B cell (primary cell): ENCODE measurements at places on chromosomes 12 and 14. TPM values are rescaled to one million over a fixed set of nuclear protein-coding genes. Genes with fewer than 3 reads are reported as not detected.
A peak's percentile ranks its signal among the peaks of the same experiment; 100 is the strongest.

- no peaks in the 10 kb centered on the region for H3K27me3 ChIP-seq
- no peak for DNase-seq
- H3K27ac ChIP-seq, result no peak overlapping the region
- H3K4me3 ChIP-seq, result no peak overlapping the region
Measured at GRCh38 chr12:57887631-57888408, 41.3 kb upstream of the CTDSP2 start.

GRCh38 chr14:26841920-26842741 lies 244.3 kb upstream of the NOVA1 start:
- DNase-seq, result no peak
- no peaks in the 10 kb centered on the region for H3K27me3 ChIP-seq
- H3K27ac ChIP-seq, result no peak overlapping the region
- no peak overlapping the region for H3K4me3 ChIP-seq
- H3K4me1 ChIP-seq, result no peaks in the 10 kb centered on the region

DNA sequence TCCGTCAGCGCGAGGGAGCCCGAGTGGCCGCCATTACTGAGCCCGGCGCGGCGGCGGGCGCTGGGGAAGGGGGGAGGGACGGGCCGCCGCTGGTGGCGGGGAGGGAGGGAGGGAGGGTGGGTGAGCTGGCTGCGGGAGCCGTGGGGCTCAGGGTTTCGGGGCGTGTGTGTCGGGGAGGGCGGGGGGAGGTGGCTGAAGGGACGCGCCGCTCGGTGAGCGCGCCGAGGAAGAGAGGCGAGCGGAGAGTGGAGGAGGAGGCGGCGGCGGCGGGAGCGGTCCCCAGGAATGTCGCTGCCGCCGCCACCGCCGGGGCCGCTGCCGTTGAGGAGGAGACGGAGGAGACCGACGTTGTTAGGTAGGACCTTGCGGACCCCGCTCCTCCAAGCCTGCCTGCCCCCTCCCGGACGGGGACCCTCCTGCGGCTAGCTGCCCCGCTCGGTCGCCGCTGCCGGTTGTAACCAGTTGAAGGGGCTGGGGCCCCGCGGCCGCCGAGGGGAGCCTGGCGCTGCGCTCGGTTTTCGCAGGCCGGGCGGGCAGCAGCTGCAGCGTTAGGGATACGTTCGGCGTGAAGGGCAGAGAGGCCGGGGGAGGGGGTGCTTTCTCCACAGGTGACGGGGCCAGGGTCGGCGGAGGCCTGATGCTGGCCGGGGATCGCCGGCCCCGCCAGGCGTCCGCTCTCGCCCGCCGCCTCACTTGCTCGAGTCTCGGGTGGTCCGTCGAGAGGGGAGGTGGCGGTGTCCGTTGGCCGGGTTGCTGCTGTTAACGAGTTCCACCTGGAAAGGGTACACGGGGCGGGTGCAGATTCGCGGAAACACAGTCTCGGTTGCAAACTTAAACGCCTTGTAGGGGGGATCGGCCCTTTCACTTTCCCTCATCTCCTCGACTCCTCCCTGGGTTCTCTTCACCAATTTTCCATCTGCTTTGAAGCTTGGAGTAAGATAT lies at the start of gene ARHGAP5:
TSS of gene ARHGAP5 (plus strand) at position 224 of the 942 bp plus-strand sequence. CDS start 13,366 bp downstream, outside the sequence.
- peaks cover 11% of the 10 kb centered on the region for H3K4me1 ChIP-seq
- H3K27me3 ChIP-seq, result no peaks in the 10 kb centered on the region
- no peaks in the 10 kb centered on the region for H3K36me3 ChIP-seq
- peak within 1 kb of the TSS; percentile 92 for H3K4me3 ChIP-seq

DNA sequence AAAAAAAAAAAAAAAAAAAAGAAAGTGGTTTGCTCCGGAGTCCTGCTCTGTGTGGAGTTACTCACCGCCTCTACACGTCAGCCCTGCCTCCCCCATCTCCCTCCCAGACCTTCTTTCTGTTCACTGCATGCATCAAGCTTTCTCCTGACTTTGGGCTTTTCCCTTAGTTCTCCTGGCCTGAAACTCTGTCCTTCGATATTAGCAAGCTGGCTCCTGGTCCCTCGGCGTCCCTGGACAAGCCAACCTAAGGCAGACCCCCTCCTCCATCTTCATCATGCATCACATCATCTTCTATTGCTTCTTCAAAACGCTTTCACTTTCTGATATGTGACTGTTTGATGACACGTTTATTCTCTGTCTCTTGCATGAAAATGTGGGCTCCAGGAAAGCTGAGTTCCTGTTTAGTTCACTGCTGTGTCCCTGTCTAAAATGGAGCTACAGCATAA lies 40.6 kb downstream of the SLC15A4 start:
- H3K36me3 ChIP-seq, result no peaks in the 10 kb centered on the region
- H3K4me1 ChIP-seq, result peaks cover 40% of the 10 kb centered on the region
- peak overlapping the region; percentile 44 for H3K27ac ChIP-seq
- no peaks in the 10 kb centered on the region for H3K27me3 ChIP-seq
- H3K4me3 ChIP-seq, result peak overlapping the region; percentile 50

DNA sequence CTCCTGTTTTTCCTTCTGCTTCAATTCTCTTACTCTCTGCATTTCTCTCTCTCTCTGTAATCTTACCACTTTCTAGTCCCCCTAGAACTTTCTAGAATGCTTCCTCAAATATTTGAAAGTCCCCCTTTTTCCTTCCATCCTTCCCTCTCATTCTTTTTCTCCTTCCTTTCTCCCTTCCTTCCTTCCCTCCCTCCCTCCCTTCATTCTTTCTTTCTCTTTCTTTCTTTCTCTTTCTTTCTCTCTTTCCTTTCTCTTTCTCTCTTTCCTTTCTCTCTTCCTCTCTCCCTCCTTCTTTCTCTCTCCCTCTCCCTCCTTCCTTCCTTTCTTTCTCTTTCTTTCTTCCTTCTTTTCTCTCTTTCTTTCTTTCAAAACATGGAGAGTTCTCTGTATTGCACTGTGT lies 201.4 kb upstream of the IGF1 start:
- H3K27me3 ChIP-seq, result no peaks in the 10 kb centered on the region
- no peaks in the 10 kb centered on the region for H3K36me3 ChIP-seq
- H3K4me1 ChIP-seq, result no peaks in the 10 kb centered on the region
- no peak overlapping the region for H3K4me3 ChIP-seq

- peaks cover 7% of the 10 kb centered on the region for H3K4me1 ChIP-seq
- DNase-seq, result no peak
- H3K4me3 ChIP-seq, result no peak overlapping the region
- no peak overlapping the region for H3K27ac ChIP-seq
Measured at GRCh38 chr12:95633732-95634465, 82.6 kb upstream of the USP44 start.

DNA sequence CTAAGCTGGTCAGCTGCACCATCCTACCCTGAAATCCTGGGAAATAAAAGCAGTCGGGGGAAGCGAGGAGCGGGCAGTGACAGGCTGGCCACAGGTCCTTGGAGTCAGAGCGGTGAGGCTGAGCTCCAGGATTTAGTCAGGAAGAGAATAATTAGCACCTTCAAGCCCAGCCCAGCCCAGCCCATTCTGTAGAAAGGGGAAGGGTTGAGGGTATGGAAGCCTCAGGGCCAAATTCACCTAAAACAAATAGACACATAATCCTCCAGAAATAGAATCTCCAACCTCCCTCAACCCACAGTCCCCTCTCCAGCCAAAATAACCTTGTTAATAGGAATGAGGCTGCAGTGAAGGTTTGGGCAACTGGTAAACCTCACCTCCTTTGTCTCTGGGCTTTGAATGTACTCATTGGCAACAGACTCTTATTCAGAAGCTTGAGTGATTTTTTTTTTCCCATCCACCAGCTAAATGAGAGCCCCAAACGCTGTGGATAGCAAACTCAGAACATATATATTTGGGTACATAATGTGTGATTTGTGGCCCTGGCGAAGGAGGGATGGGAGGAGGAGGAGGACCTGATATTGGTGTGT lies 334.1 kb downstream of the DPF3 start:
- H3K4me1 ChIP-seq, result peaks cover 28% of the 10 kb centered on the region
- H3K27me3 ChIP-seq, result no peaks in the 10 kb centered on the region
- no peaks in the 10 kb centered on the region for H3K36me3 ChIP-seq
- no peak overlapping the region for H3K4me3 ChIP-seq
- DNase-seq, result no peak
- no peak overlapping the region for H3K27ac ChIP-seq

Gene KRT6A
- total RNA-seq, result not detected in 2 replicates

GRCh38 chr14:39318574-39318973 lies 84.9 kb downstream of the MIA2 start:
- no peaks in the 10 kb centered on the region for H3K27me3 ChIP-seq
- no peaks in the 10 kb centered on the region for H3K4me1 ChIP-seq
- no peak overlapping the region for H3K27ac ChIP-seq
- H3K36me3 ChIP-seq, result peaks cover 35% of the 10 kb centered on the region
- DNase-seq, result no peak
- no peak overlapping the region for H3K4me3 ChIP-seq

Gene SYNDIG1L
- not detected in 2 replicates for total RNA-seq

DNA sequence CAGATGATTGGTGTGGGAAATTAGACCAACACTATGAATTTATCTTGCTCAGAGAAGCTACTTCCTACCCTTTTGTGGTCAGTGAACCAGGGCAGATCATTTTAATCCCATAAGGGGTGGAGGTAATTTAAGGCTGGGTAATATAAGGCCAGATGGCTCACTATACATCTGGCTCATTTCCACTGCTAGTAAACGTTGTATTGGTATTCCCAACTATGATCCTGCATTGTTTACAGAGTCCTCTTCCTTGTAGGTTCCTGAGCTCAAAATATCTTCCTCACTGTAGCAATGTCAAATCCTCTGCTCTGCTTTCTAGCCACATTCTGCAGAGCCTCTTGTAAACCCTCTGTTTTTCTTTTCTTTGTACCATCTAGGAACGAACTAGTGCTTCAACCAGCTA lies 93.0 kb upstream of the MGAT4C start:
- no peak overlapping the region for H3K4me3 ChIP-seq
- no peak overlapping the region for H3K27ac ChIP-seq
- H3K27me3 ChIP-seq, result no peaks in the 10 kb centered on the region
- H3K4me1 ChIP-seq, result no peaks in the 10 kb centered on the region
- DNase-seq, result no peak

Gene BTBD6
- total RNA-seq, result 33.5 and 36.1 TPM in 2 replicates

DNA sequence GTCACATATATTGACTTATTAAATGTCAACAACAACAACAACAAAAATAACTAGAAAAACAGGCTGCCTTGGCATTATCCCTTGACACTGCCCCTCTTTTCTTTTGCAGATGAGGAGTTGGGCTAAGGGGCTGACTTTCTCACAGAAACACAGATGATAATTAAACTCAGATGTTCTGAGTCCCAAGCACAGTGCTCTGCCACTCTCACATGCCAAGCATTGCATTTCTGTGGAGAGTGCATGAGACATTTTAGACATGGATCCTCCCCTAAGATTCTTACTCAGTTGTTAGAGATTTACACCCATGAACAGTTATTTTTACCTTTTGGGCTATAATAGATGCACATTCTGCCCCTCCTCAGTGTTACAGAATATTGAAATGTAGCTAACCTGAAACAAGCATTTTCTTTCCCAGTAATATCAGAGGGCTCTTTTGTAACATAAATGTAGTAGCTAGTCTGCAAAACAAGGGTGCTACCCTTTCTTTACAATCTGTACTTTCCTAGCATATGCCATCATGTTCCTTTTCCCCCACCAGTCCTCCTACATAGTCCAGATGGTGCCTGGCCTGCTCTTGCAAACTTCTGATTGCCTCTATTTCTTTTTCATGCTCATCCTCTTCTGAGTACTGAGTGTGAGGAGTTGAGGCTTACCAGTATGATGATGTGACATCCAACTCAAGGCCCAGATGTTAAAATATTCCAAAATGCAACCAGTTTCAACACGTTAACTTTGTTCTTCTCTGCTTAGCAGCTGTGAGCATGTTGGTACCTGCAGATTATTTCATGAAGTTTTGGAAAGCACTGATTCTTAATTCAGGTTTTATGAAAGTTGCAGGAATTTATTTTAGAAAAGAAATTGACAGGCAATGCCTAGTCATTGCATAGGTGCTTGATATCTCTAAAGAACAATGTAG lies 125.0 kb upstream of the ATP2B1 start:
- no peaks in the 10 kb centered on the region for H3K27me3 ChIP-seq
- no peak for DNase-seq
- no peak overlapping the region for H3K4me3 ChIP-seq
- H3K36me3 ChIP-seq, result no peaks in the 10 kb centered on the region
- no peaks in the 10 kb centered on the region for H3K4me1 ChIP-seq

Gene PRH2
- total RNA-seq, result not detected in 2 replicates

DNA sequence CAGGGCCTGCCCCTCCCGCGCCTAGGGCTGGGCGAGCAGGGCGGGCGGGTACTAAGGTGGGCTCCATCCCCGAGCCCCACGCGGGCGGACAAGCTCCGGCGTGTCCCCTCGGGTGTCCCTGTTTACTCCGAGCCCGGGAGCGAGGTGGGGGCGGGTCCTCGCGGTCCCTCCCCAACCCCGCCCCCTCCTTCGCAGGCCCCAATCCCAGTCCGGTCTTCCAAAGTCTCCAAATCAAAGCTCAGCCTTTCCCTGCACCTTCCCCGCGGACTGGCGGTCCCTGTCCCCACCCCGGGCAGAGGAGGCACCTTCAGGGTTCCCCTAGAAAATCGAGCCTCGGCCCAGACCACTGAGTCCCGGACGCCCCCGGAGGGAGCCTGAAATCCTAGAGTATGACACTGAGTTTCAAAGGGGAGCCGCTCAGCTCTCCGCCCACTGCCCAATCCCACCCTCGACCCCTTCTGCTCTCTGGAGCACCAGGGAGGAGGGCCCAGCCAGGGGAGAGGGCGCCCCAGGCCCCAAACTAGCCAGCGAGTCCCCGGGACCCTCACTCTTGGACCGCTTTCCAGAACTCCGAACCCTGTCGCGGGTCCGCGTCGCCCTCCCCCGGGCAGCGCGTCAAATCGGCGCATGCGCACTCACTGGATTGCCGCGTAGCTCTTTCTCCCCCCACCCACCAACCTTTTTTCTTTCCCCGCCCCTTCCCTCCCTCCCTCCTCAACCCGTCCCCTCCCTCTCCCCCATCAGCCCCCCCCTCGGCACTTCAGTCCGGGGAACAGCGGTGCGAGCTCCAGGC lies at the start of gene LRP1:
TSS of gene LRP1 (plus strand) at position 758 of the 793 bp plus-strand sequence. CDS start 482 bp downstream, outside the sequence.
- H3K4me1 ChIP-seq, result peaks cover 21% of the 10 kb centered on the region
- H3K36me3 ChIP-seq, result no peaks in the 10 kb centered on the region
- peak within 1 kb of the TSS; percentile 83 for H3K4me3 ChIP-seq
- H3K27ac ChIP-seq, result no peak within 1 kb of the TSS

GRCh38 chr12:17577405-17577804 lies 512.6 kb downstream of the RERGL start:
- no peaks in the 10 kb centered on the region for H3K4me1 ChIP-seq
- no peak for DNase-seq
- no peak overlapping the region for H3K4me3 ChIP-seq
- no peaks in the 10 kb centered on the region for H3K36me3 ChIP-seq
- H3K27ac ChIP-seq, result no peak overlapping the region

DNA sequence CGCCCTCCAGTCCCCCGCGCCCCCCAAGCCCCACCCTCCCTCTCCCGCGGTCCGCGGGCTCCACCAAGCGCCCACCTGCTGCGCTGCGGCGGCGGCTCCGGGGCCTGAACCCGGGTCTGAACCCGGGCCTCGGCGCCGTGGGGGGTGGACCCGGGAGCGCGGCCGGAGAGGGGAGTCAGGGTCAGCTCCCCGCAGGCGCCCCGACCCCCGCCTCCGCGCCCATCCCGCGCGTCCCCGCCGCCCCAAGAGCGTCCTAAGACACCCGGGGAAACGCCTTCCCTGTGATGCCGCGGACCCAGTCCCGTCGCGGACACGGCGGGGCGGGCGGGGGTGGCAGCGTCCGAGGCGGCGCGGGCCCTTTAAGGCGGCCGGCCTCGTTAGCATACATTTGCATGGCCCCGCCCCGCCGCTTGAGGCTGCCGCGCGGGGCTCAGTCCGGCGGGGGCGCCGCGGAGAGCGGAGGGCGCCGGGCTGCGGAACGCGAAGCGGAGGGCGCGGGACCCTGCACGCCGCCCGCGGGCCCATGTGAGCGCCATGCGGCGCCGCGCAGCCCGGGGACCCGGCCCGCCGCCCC lies at the start of gene MMP17:
TSS of gene MMP17 (plus strand) at position 433 of the 574 bp plus-strand sequence. CDS start at position 535, 102 bp downstream.
- H3K4me3 ChIP-seq, result peak within 1 kb of the TSS; percentile 67
- no peaks in the 10 kb centered on the region for H3K27me3 ChIP-seq
- H3K36me3 ChIP-seq, result no peaks in the 10 kb centered on the region
- DNase-seq, result peak; percentile 84
- no peak within 1 kb of the TSS for H3K27ac ChIP-seq
- H3K4me1 ChIP-seq, result peaks cover 26% of the 10 kb centered on the region
